ENCODE measurements at places on chromosomes 1 and 21. TPM values are rescaled to one million over a fixed set of nuclear protein-coding genes. Genes with fewer than 3 reads are reported as not detected.
A peak's percentile ranks its signal among the peaks of the same experiment; 100 is the strongest.

The FAM43B gene
- 16.2 TPM for total RNA-seq

DNA sequence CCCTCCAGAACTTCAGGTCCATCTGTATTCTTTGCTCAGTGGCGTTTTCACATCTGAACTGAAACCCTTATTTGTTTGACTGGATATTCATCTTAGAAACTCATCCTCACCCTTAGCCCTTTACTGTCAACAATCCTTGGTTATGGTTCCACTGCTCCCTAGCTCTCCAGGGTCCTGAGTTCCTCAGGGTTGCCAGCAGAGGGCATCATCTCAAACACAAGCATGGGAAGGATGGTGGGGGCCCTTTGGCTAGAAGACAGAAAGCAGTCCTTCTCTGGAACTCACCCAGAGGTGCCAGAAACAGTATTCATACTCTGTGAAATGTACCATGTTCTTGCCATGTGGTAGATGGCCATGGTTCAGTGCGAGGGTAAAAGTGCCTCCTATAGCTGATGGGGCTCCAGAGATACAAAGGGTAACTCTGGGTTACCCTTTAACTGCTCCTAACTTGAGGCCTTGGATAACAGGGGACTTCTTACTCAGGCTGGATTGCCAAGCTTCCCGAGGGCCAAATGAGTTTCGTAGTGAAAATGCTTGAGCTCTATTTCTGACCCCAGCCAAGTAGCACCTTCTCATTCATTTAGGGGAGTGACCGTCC is 11.3 kb downstream of the NCSTN start:
- H3K4me1 ChIP-seq = no peaks in the 10 kb centered on the region
- no peak for DNase-seq
- H3K27ac ChIP-seq = no peak overlapping the region
- H3K36me3 ChIP-seq = no peaks in the 10 kb centered on the region
- no peaks in the 10 kb centered on the region for H3K27me3 ChIP-seq

DNA sequence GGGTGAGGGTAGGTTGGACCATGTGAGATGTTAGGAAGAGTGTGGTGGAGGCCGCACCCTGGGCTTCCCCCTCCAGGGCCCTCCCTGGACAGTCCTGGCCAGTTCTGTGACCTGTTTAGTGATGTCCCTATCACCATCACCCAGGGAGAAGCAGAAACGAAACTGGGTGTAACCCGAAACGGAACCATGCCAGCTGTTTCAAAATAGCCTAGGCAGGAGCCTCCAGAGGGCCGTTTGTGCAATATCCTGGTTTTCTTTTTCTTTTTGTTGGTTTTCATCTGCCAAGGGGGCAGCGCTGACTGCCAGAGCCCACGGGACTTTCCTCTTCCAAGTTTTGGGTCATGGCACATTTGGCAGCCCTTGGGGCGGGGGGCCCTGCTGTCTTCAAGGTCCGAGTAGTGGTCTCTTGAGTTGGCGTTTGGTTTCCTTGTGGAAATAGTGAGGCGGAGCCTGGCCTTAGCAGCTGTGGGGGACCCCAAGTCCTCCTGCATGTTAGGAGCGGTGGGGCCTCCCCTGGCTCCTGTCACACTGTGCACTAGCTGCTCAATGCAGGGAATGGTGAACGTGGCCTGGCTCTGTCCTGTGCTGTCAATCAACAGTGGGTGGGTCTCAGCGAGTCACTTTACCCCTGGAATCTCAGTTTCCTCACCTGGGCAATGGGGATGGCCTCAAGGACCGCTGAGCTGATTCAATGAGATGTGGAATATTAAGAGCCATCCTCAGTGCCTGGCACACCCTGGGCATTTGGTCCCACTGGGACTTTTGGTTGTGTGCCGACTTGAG is 90.7 kb downstream of the ARHGEF10L start:
- H3K27ac ChIP-seq = no peak overlapping the region
- no peaks in the 10 kb centered on the region for H3K27me3 ChIP-seq
- peaks cover 44% of the 10 kb centered on the region for H3K36me3 ChIP-seq
- peaks cover 4% of the 10 kb centered on the region for H3K4me1 ChIP-seq

The FBXO2 gene
- total RNA-seq = 29.5 TPM

The IFI44L gene
- 57.0 TPM for total RNA-seq

DNA sequence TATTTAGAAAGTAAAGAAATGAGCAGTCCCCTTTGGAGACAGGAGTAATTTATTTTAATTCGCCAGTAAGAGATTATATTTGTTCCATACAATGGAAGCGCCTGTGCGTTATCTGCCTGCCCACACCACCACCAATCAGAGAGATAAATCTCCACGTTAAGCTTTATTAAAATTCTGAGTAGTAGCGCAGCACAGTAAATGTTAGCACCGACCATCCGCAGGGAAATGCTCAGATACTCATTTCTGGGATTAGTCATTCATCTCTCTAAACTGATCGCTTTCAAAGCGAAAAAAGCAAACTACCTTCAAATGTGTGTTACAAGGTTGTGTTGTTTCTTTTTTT is 1.2 kb downstream of the ETS2 start:
- peaks cover 19% of the 10 kb centered on the region for H3K36me3 ChIP-seq
- H3K27ac ChIP-seq = peak overlapping the region; percentile 80
- no peaks in the 10 kb centered on the region for H3K4me1 ChIP-seq
- H3K27me3 ChIP-seq = no peaks in the 10 kb centered on the region
- no peak for DNase-seq

The BGLAP gene
- total RNA-seq = 2.1 TPM

DNA sequence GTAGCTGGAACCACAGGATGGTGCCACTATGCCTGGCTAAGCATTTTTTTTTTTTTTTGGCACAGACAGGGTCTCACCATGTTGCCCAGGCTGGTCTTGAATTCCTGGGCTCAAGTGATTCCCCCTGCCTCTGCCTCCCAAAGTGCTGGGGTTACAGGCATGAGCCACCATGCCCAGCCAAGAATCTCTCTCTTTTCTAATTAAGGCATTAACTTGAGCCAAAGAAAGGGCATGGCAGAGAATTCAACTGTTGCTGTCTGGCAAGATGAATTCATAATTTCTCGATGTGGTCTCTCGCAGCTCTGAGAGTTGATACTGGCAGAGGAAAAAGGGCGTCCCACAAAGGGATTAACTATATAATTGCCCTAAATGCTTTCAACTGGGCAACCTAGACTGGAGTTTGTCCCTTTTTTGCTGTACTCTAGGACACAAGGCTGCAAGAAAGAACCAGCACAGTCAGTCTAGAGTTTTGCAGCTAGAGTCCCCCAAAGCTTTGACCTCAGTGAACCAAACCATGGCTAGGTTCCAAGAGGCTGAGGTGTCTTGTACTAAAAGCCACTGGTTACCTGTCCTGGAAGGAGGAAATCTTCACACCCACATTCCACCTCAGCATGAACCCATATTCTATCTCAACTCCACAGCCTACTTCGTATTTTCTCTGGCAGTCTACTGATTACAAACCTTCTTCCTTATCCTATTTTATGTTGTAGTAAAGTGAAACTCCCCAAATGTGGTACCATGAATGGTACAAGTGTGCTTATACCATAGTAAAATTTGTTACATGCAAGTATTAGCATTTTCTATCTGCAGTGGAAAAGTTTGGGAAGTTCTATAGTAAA is 51.2 kb downstream of the OPTC start:
- H3K27ac ChIP-seq = no peak overlapping the region
- H3K36me3 ChIP-seq = no peaks in the 10 kb centered on the region
- H3K4me1 ChIP-seq = no peaks in the 10 kb centered on the region

- H3K4me3 ChIP-seq = no peak overlapping the region
- no peaks in the 10 kb centered on the region for H3K36me3 ChIP-seq
- peak; percentile 47 for DNase-seq
- no peak overlapping the region for H3K27ac ChIP-seq
These were observed 107.8 kb downstream of the DISC1 start for GRCh38 chr1:231734417-231734816.

DNA sequence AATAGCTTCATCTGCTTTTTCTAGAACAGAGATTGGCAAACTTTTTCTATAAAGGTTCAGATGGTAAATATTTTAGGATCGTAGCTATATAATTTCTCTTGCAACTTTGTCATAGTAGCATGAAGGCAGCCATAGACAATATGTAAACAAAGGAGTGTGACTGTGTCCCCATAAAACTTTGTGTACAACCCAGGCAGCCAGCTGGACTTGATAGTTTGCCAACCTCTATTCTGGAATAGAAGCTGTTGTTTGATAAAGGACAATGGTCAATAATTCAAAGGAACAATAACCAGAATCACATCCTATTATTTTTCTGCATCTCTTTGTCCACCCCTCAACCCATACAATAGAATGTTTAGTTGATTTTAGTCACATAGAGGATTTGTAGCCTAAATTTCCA is 286.7 kb downstream of the LMX1A start:
- no peak overlapping the region for H3K4me3 ChIP-seq
- H3K36me3 ChIP-seq = no peaks in the 10 kb centered on the region
- H3K4me1 ChIP-seq = no peaks in the 10 kb centered on the region
- no peak overlapping the region for H3K27ac ChIP-seq
- no peak for DNase-seq

DNA sequence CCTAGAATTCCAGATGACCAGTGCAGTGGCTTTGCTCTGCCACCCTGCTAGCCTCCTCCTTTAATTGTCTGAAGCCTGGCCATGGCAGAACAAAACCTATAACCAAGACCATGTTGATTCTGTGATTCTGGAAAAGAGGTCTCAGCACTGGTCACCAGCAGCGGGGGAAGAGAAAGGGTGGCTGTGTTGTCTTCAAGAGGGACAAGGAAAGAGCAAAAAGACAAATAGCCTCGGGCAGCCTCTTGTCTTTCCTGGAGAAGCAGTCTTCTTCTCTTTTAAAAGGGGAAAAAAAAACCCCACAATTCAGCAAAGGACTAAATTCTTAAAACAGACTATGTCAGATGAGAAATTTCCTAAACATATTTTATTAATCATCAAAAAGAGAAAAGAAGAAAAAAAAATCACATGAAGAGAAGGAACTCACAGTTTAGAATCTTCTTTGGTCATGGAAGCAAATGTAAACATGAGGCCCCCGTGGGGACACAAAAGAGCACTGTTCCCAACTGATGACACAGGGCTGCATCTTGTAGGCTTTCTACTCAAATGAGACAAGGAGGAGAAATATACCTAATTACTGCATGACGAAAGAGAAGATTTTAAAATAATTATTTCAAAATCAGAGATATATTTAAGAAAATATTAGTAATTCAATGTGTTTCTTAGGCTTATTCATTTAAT is 36.3 kb upstream of the RAP1GAP start:
- H3K4me1 ChIP-seq = peaks cover 12% of the 10 kb centered on the region
- H3K4me3 ChIP-seq = no peak overlapping the region
- peaks cover 52% of the 10 kb centered on the region for H3K36me3 ChIP-seq
- H3K27me3 ChIP-seq = no peaks in the 10 kb centered on the region
- H3K27ac ChIP-seq = no peak overlapping the region

The RPTN gene
- not detected for total RNA-seq

The PLEKHA6 gene
- total RNA-seq = 13.8 TPM

The LHX8 gene
- not detected for total RNA-seq

DNA sequence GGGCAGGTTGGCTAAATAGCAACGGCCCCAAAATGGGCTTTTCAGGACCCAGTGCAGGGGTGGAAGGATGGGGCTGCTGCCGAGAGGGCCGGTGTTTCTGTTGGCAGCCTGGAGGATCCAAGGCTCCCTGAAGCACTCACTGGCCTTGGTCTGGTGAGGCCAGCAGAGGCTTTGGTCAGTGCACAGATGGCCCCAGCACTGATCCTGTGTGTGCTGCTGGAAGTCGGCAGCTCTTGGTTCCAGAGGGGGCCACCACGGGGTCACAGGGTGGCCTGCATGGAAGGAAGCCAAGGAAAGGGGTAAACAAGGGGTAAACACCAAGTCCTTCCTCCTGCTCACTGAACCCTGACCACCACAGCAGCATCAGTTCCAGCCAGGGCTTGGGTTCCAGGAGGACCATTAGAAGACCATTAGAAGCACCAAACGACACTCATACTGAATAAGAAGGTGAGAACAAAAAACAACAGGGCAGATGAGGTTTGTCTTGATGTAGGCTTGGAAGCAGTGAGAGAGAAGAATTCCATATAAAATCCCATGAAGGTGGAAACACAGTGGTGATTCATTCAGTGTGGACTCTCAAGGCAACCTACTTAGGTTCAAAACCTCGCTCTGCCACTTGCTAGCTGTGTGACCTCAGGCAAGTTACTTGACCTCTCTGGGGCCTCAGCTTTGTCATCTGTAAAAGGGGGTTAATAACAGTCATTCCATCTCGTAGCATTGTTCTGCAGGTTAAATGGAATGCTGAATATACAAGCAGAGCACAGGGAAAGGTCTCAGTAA is 184.5 kb downstream of the RUNX1 start:
- no peak overlapping the region for H3K4me3 ChIP-seq
- peaks cover 7% of the 10 kb centered on the region for H3K4me1 ChIP-seq
- no peaks in the 10 kb centered on the region for H3K27me3 ChIP-seq
- H3K36me3 ChIP-seq = peaks cover 5% of the 10 kb centered on the region

DNA sequence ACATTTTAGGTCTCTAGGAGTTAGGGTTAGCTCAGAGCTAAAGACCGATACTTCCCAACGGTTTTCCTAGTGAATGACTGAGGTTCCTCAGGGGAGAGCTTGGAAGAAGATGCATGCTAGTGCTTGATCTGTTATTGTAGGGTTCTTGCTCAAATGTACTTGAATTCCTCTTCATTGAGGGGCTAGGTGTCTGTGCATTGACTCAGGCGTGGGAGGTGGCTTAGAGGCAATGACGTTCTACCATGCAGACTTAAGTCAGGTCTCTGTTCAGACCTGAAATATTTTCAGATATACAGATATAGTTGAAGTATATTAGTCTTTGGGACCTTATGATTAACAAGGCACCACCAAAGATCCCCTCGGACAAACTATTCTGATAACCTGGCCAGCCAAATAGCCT is 23.5 kb downstream of the S100A10 start:
- H3K36me3 ChIP-seq = no peaks in the 10 kb centered on the region
- no peaks in the 10 kb centered on the region for H3K27me3 ChIP-seq
- no peaks in the 10 kb centered on the region for H3K4me1 ChIP-seq

The OVAAL gene
- 0.14 TPM for total RNA-seq

GRCh38 chr1:168498159-168498631 is 45.6 kb downstream of the XCL2 start:
- H3K27ac ChIP-seq = no peak overlapping the region
- H3K4me3 ChIP-seq = no peak overlapping the region
- H3K27me3 ChIP-seq = no peaks in the 10 kb centered on the region
- DNase-seq = no peak
- H3K36me3 ChIP-seq = no peaks in the 10 kb centered on the region

The TPM3 gene
- total RNA-seq = 253 TPM

DNA sequence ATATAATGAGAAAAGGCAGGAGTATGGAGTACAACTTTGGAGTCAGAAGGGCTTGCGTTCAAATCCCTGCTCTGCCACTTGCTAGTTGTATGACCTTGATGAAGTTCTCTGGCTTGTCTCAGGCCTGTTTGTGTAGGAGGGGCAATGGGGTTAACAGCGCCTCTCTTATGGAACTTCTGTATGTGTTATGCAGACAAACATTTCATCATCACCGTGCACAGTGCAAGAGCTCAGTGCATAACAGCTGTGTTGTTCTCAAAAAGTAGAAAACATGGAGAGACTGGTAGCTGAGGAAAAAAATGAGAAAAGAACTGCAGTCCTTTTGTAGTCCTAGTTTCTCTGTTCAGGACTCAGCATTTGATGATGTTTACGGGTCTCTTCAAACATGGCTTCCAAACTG is 10.4 kb upstream of the ZNF648 start:
- H3K27me3 ChIP-seq = no peaks in the 10 kb centered on the region
- H3K36me3 ChIP-seq = no peaks in the 10 kb centered on the region

GRCh38 chr1:91791691-91792488 is 94.1 kb downstream of the TGFBR3 start:
- DNase-seq = no peak
- peaks cover 35% of the 10 kb centered on the region for H3K4me1 ChIP-seq
- peak overlapping the region; percentile 67 for H3K27ac ChIP-seq
- H3K27me3 ChIP-seq = no peaks in the 10 kb centered on the region
